ENCODE measurements at places on chromosomes 11 and 22. TPM values are rescaled to one million over a fixed set of nuclear protein-coding genes. Genes with fewer than 3 reads are reported as not detected.

Gene MMP27
- not detected for total RNA-seq

Gene RTN4RL2
- 16.1 TPM for total RNA-seq

Gene LUZP2
- 2.6 TPM for total RNA-seq

Gene TMEM132A
- total RNA-seq, result 51.9 TPM

Gene RIBC2
- total RNA-seq, result 2.2 TPM

Gene FERMT3
- total RNA-seq, result 0.43 TPM

Gene GSTT2B
- 5.7 TPM for total RNA-seq

Gene DEUP1
- total RNA-seq, result 0.63 TPM

Gene KCTD14
- total RNA-seq, result 19.1 TPM

Gene IL17REL
- total RNA-seq, result 0.31 TPM

Gene OLFML1
- not detected for total RNA-seq

Gene NRGN
- total RNA-seq, result 0.24 TPM

Gene YPEL4
- total RNA-seq, result 0.82 TPM

All from GM23338 (cell line).